ENCODE measurements at places on chromosomes 1 and 21. TPM values are rescaled to one million over a fixed set of nuclear protein-coding genes. Genes with fewer than 3 reads are reported as not detected.

LCE6A gene
- not detected for total RNA-seq

AUNIP gene
- total RNA-seq = 2.8 TPM

NR1I3 gene
- total RNA-seq = not detected

FAM167B gene
- not detected for total RNA-seq

DMBX1 gene
- not detected for total RNA-seq

BNIPL gene
- total RNA-seq = 5.5 TPM

PROK1 gene
- not detected for total RNA-seq

PIGR gene
- total RNA-seq = not detected

OR2L2 gene
- under 0.01 TPM for total RNA-seq

Data from tracheal epithelial cell (primary cell).